Stimulated activated effector memory CD8-positive, alpha-beta T cell treated with anti-CD3 and anti-CD28 coated beads, Interleukin-12 subunit alpha, Interleukin-12 subunit beta, amount 100 ng/mL, for 72 hours (primary cell): ENCODE measurements at places on chromosomes 3 and 15.

GRCh38 chr15:47796830-47797229 is 79.5 kb downstream of the SEMA6D start:
- DNase-seq, result no peak

DNA sequence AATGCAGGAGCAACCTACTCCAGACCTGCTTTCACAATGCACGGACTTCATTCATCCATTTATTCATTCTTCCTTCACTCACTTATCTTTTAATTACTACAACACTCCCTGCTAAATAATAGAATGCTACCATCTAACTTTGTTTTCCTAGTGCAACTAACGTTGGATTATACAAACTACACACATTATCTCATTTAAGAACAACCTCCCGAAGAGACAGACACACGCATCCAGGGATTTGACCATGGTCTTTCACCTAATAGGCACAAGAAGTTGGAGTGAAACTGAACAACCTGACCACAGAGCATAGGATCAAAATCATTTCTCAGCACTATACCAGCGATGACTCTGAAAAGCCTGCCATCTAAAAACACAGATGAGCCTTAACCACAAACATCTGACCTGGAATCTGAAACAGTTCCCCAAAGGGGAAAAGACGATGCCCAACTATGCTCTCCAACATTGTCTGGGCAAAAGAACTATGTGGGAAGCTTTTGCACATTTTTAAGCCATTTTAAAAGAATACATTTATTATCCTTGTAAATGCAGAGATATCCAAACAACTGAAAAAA is 21.0 kb downstream of the ZNF385D start:
- no peak for DNase-seq

- DNase-seq, result no peak
Measured at GRCh38 chr3:128372707-128373533, 93.8 kb downstream of the DNAJB8 start.

DNA sequence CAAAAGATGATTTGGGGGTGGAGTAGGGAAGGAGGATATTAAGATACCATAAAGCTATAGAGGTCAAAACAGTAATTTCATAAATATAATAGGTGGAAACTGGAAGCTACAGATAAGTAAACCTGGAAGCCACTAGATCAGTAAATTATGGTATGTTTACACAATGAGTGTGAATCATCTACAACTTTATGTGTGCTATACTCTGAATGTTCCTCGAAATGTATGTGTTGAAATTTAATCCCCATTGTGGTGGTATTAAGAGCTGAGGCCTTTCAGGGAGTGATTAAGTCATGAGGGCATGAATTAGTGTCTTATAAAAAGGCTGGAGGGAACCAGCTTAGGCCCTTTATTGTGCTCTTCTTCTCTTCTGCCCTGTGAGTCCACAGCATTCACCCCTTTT is 25.2 kb downstream of the EOMES start:
- DNase-seq, result no peak

- DNase-seq, result no peak
Measured at GRCh38 chr3:481680-482079, 285.1 kb downstream of the CHL1 start.

- no peak for DNase-seq
Measured at GRCh38 chr15:73755481-73755880, 2.3 kb upstream of the INSYN1 start.
